ENCODE measurements at places on chromosomes 1 and 21.

DNA sequence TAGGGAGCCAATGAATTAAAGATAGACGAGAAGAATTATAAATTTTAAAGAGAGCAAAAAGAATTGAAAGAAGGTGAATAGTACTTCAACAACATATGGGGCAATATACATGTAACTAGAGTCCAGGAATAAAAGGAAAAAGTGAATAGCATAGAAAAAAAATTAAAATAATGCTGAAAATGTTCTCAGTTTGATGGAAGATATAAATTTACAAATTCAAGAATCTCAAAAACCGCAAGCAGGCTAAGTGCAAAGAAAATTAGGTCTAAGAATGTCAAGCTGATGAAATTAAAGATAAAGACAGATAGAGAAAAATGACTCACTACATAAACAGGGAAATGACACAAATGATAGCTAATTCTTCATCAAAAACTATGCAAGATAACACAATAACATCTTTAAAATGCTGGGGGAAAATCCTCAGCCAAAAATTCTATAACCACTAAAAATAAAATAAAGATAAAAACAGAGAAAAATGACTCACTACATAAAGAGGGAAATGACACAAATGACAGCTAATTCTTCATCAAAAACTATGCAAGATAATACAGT is 326.3 kb downstream of the TBX15 start:
- DNase-seq = no peak

DNA sequence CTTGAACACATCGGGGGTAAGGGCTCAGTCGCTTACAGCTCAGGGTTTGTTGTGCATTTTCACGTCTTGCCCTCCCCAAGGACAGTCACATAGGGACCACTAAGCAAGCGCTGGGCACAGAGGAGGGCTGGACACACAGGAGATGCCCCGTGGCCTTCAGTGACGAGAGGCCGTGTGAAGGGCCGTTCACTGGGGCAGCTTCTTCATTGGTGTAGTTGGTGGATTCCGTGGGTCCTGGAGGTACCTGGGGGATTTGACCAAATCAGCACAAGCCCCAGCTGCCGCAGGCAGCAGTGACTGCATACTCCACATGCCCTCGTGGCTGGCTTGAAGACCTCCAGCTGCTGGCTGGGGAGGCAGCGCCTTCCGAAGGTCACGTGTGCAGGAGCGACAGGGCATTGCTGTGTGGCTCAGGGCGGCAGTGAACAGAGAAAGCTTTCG is 100.8 kb upstream of the C1orf174 start:
- no peak for DNase-seq

- no peak for DNase-seq
Measured at GRCh38 chr1:225364439-225364838, 63.4 kb downstream of the LBR start.

DNA sequence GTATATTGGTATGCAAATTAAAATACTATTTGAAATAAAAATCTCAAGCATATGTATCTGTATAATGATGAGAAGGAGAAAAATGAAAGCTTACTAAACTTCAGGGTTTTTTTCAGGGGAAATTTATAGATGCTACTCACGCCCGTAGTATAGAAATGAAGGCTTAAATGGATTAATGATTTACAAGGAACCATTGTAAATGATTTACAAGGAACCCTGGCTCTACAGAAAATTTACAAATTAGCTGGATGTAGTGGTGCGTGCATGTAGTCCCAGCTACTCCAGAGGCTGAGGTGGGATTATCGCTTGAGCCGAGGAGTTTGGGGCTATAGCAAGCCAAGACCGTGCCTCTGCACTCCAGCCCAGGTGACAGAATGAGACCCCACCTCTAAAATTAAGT is 150.5 kb downstream of the PCBP3 start:
- no peak for DNase-seq

GRCh38 chr1:223870617-223871574 is 25.1 kb upstream of the TP53BP2 start:
- no peak for DNase-seq

- no peak for DNase-seq
Measured at GRCh38 chr1:87558921-87559320, 230.2 kb downstream of the LMO4 start.

DNA sequence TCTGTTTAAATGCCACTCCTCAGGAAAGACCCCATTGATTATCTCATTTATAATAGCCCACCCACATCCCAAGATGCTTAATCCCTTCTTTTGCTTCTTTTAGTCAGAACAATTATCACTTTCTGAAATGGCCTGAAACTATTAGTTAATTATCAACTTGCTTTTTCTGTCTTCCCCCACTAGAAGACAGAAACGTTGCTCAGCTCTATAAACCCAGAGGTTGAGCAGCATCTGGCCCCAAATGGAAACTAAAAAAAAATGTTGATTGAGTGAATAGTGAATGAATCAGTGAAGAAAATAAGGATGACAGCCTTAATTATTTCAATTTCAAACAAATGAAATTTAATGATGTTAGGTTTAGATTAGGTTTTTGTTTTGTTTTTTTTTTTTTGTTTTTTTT is 38.2 kb upstream of the PIGC start:
- DNase-seq = no peak

GRCh38 chr1:84505493-84506001 is 639 bp upstream of the SPATA1 start:
- peak; percentile 58 for DNase-seq

DNA sequence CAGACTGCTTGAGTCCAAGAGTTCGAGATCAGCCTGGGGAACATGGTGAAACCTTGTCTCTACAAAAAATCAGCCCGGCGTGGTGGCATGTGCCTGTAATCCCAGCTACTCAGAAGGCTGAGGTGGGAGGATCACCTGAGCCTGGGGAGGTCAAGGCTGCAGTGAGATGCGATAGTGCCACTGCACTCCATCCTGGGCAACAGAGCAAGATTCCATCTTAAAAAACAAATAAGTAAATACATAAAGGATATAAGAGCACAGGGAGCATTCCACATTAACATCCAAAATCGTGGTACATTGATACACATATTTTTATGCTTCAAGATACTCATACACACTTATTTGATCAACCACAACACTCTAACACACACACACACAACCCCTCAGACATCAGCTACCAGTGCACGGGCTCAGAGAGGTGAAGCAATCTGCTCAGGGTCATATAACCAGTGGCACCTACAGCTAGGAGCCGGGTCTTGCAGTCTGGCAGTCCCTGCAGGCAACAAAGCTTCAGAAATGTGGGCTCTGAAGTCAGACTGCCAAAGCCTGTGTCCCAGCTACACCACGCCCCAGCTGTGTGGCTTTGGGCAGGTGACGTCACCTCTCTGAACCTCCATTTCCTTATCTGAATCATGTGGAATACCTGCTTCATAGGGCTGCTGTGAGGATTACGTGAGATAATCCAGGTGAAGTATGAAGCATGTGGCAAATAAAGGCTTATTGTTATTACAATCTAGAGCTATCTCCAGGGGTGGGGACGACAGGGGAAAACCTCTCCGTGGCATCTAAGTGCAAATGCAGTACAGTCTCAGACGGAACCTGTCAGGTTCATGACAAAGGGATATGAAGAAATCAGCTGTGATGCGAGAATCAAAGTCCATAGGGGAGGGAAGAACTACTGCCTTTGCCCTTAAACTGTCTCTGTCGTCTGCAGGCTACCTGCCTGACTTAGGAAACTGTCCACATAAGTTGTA is 4.8 kb upstream of the CRYBG2 start:
- DNase-seq = no peak

GRCh38 chr1:107264007-107264406 is 123.2 kb downstream of the NTNG1 start:
- DNase-seq = no peak

DNA sequence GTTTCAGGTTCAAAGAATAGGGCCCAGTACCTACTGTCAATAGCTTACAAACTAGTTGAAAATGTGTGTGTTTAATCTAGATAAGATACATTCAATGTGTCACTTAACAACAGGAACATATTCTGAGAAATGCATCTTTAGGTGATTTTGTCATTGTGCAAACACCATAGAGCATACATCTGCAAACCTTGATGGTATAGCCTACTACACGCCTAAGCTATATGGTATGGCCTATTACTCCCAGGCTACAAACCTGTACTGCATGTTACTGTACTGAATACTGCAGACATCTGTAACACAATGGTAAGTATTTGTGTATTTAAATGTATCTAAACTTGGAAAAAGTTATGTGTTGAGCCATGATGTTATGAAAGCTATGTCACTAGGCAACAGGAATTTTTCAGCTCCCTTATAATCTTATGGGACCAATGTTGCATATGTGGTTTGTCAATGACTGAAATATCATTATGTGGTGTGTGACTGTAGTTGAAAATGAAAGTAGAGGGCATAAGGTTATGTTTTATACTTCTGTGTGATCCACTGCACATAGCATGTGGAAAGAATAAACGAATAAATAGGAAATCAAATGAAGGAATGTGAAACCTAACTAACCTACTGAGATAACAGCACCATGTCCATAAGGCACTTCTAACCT is 129.0 kb upstream of the CAMK1G start:
- DNase-seq = no peak

DNA sequence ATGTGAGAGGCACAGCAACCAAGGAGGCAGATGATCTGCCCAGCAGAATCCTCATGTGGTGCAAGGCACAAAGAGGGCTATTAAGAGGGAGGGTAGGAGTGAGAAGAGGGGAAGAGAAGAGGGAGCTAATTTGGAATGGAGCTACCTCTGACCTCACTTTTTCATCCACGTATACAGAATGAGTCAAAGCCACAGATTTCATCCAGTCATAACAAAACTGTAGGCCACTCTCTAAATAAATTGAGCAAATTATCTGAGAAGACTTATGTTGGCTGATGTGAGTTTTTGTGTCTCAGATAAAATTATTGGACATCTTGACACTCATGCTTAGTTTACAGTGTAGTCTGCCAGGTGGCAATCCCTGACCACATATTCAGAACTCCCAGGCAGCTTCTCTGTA is 325.6 kb downstream of the TTLL7 start:
- DNase-seq = no peak

- no peak for DNase-seq
Measured at GRCh38 chr1:54136269-54136896, 16.4 kb downstream of the CDCP2 start.

DNA sequence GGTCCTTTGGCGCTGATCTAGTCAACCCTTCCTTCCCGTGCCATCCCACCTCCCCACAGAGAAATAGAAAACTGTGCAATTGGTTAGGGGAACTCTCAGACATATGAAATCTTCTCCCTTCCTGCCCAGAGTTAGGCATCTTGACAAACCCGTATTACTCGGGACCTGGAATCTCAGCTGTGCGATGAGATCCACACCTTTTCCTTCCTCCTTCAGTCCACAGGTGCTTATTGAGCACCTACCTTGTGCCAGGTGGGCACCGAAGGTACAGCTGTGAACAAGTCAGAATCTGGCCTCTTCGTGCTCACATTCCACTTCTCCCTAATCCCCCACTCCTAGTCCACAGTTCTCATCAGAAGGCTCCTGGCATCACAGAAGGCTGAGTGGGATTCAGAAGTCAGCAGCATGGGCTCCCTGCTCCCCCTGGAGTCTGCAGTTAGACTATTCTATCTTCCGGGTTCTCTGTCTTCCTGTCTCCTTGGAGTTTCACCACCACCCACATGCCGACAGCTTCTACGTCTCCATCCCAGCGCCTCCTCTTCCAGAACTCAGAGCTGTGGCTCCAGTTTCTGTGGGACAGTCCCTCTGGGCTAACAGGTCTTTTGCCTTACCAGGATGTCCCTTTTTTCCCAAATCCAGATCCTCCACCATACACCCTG is 23.0 kb downstream of the KNCN start:
- DNase-seq = no peak

GRCh38 chr1:195903203-195903602 is 705.0 kb downstream of the KCNT2 start:
- no peak for DNase-seq

DNA sequence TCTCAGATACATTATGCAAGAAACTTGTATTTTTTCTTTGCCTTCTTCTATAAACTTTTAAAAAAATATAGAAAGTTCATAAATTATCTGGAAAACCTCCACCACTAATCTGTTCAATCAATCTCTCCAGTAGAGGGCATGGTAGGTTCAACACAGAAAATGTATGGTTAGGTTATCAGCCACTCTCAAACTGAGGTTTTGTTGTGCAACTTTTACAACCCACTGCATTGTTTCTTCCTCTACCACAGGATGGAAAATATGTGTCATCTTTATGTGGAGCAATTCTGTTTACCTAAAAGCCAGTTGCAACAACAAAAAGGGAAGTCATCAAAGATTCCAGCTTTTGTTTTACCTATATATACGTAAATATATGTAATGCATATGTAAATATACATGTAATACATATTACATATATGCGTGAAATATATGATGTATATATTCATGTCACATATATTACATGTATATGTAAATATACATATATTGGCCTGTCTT is 3.0 kb upstream of the RGS2 start:
- no peak for DNase-seq

DNA sequence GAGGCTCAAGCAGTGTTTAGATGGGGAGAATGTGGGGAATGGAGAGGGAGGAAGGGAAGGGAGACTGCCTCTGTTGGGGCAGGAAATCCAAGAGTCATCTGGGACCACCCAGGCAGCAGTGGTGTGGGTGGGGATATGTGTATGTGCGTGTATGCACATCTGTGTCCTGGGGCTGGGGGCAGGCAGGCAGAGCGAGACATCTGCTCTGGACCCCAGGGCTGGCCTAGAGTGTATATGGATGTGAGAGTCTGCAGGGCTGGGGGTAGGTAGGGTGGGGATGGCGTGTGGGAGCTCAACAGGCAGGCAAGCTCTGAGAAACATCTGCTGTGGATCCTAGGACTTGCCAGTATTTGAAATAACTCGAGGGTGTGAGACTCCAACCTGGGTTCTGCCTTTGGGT is 3.5 kb downstream of the PTCH2 start:
- DNase-seq = no peak

DNA sequence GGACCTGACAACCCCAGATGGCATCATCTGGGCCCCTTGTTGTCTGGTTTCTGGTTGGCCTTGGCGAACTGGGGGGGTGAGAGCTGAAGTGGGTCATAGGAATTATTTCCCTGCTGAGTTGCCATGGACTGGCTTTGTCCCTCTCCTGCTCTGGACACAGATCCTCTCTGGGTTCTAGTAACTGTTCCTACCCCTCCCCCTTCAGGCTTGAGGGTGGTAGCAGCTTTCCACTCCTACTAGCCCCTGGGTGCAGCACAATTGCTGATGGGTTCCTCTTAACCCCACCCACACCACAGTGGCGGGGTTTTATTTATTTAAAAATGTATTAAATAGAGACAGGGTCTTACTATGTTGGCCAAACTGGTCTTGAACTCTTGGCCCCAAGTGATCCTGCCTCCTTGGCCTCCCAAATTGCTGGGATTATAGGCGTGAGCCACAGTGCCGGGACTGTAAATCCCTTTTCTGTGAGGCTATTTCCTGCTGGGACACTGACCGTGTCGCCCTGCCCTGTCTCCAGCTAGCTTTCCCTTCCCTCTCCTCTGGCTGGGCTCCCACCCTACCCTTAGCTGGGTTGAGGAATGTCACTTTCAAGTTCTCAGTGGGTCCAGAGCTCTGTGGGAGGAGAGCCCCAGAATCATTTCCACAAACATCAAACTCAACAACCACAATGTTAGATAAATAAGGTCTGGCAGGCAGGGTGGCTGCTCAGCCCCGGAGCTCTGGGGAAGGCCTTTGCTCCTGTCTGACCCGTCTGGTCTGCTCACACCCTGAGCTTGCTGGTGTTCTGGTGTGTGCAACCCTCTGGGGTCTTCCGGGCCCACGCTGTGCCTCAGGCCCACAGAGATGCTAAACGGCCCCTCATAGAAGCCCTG is 112.7 kb upstream of the WNT4 start:
- DNase-seq = no peak

GRCh38 chr1:15836772-15837669 is 10.5 kb upstream of the SPEN start:
- no peak for DNase-seq

- peak; percentile 84 for DNase-seq
Measured at GRCh38 chr1:182235952-182236650, 155.5 kb downstream of the GLUL start.
